NCI-H526 treated with DMSO at 0.1 percent for 48 hours (cell line): ENCODE measurements at places on chromosomes 12 and 14.

DNA sequence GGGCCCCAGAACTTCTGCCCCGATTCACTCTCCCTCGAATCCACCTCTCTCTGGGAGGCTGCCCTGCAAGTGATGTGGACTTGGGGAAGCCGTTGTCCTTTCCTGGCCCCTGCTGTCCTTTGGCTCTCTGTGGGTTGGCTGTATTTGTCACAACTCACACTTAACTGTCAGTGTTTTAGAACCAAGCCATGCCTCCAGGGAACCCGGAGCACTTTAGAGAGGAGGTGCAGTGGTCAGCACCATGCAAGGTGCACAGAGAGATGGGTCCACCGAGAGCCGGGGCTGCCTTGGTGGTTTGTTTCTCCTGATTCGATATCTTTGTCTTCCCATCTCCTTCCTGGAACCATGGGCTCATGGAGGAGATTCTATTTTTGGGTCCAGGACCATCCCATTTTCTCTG lies 129.5 kb upstream of the RTL1 start:
- DNase-seq = no peak

DNA sequence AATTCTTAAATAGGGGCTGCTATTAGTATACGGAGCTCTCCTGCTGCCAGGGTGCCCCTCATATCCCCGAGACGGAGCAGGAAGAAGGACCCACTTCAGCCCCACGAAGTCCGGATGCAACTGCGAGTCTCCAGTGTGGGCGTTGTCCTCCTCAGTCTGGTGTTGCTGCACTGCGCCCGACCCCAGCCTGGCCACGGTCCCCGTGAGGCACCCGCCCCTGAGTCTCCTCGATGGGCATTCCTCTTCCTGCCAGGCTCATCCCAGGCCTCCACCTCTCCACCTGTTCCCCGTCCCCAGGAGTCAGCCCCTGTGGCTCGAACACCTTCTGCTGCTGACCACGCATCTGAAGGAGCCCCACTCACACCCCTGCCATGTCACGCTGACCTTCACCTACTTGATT lies 68.1 kb upstream of the SFSWAP start:
- no peak for DNase-seq

DNA sequence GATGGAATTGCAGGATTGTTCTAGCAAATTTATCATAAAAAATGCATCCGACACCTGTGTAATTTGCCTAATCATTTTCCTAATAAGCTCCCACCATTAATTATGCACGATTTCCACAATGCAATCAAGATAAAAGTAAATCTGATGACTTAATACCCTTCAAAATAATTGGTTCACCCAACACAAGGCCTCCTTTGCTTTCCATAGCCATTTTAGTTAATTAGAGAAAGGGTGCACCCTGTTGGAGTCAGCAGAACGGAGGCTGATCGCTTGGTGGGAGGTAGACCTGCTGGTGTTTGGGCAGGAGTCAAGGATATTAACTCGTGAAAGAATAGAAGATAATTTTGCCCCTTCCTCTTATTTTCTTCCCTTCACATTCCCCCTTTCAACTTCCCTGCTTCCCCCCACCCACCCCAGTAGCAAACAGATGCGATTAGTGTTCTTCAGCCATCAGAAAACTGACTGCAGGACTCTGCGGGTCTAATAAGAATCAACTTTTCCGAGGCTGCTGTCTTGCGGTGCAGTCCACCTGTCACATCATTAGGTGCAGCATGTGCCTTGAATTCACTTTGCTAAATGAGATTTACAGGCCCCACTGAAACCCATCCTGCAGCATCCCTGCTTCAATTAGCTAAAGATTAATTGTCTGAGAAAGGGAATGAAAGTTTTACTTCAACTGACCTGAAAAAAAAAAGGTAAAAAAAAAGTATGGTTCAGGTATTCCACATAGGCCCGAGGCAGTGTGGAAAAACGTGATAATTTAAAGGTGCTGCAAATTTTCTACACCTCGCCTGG lies 553.7 kb upstream of the LMO3 start:
- no peak for DNase-seq

GRCh38 chr12:52032446-52032803 lies 18.8 kb upstream of the NR4A1 start:
- no peak for DNase-seq

DNA sequence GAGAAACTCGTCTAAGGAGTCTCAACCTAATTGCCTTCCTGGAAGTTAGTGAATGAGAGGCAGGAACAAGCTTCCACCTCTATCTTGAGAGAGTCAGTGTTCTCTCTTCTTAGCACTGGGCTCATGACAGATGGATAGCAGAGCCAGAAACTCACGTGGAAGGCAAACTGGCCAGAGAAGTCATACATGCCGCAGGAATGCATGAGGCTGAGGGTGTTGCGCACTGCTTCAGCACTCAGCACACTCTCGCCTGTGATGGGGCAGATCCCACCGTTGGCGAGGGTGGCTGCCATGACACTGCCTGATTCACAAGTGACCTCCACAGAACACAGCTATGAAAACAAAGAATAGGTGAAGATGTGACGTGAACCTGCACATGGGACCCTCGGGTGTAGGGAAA lies 6.0 kb downstream of the SPRYD4 start:
- no peak for DNase-seq
